NB4 (cell line): ENCODE measurements at places on chromosomes 13 and 19.

GRCh38 chr13:111324736-111325135, 4.3 kb downstream of the TEX29 start:
- DNase-seq = no peak

DNA sequence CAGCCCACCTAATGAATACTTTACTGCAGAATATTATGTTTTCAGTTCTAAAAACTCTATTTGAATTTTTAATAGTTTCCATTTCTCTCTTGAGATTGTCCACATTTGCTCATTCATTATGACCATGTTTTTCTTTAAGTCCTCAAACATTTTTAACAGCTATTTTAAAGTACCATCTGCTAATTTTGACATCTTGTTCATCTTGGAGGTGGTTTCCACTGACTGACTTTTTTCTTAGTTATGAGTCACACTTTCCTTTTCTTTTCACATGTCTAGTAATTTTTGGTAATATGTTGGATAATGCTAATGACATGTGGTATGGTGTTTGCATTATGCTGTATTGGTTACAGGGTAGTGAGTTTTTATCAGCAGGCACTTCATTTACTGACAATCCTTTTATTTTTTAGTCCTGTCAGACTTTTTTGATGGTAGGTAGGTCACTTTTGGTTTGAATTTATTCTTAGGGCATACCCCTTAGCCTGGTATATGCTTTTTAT, 15.4 kb upstream of the ESD start:
- DNase-seq = no peak

DNA sequence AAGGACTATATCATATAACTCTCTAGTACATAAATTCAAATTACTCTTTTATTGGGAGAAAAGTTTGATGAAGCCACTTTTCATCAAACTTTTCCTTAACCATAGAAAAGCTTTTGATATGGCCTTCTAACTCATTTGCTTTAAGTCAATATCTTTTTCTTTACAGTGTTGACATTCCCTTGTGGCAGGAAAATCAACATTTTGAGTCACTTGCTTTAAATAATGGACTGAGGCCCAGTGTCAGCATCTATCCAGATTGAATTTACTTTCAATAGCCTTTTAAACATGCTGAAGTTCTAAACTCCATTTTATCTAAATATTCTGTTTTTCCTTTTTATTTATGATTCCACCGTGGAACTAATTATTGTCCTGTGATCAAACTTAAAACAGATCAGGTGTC, 62.7 kb downstream of the PCDH9 start:
- no peak for DNase-seq

GRCh38 chr19:16193466-16193865, 4.2 kb upstream of the AP1M1 start:
- no peak for DNase-seq

GRCh38 chr19:38569368-38569983, 48.3 kb downstream of the MAP4K1 start:
- DNase-seq = no peak

GRCh38 chr13:63605403-63605802, 2189.8 kb upstream of the PCDH20 start:
- DNase-seq = no peak

GRCh38 chr19:46369817-46370216, 22.9 kb downstream of the PPP5C start:
- DNase-seq = no peak

DNA sequence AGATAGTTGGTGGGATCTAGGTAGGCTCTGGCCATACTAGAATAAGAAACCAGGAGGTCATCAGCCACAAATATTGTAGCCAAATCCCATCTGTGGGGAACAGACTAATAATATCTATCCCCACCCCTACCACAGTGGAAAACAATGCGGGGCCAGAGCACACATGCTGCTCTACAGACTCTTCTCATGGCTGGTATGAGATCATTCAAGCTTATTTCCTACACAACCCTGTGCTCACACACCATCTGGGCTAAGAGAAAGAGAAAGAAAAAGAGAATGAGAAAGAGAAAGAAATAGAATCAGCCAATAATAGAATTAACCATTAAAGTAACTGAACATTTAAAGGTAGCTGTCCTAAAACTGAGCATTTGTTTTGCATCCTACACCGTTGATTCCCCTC, 1268.4 kb upstream of the SPRY2 start:
- no peak for DNase-seq

DNA sequence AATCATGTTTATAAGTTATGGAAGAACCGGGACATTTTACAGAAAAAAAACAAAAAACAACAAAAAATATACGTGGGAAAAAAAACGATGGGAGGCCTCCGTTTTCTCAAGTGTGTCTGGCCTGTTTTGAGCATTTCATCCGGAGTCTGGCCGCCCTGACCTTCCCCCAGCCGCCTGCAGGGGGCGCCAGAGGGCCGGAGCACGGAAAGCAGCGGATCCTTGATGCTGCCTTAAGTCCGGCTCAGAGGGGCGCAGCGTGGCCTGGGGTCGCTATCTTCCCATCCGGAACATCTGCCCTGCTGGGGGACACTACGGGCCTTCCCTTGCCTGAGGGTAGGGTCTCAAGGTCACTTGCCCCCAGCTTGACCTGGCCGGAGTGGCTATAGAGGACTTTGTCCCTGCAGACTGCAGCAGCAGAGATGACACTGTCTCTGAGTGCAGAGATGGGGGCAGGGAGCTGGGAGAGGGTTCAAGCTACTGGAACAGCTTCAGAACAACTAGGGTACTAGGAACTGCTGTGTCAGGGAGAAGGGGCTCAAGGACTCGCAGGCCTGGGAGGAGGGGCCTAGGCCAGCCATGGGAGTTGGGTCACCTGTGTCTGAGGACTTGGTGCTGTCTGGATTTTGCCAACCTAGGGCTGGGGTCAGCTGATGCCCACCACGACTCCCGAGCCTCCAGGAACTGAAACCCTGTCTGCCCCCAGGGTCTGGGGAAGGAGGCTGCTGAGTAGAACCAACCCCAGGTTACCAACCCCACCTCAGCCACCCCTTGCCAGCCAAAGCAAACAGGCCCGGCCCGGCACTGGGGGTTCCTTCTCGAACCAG, 1.8 kb upstream of the APOE start:
- peak; percentile 74 for DNase-seq

DNA sequence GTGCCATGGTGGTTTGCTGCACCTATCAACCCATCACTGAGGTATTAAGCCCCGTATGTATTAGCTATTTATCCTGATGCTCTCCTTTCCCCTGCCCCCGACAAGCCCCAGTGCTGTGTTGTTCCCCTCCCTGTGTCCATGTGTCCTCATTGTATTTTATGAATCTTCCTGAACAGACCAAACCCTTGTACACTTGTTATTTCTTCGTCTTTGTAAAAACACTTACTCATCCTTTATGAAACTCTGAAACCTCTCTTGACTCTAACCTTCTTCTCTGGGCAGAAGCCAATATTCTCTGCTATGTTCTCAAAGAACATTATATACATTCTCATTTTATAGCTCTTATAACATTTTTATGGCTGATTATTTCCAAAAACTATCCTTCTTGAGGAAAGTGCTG, 746.9 kb downstream of the EFNB2 start:
- no peak for DNase-seq

- DNase-seq = peak; percentile 93
Observed at GRCh38 chr13:51645154-51645650, 60.9 kb downstream of the WDFY2 start.

DNA sequence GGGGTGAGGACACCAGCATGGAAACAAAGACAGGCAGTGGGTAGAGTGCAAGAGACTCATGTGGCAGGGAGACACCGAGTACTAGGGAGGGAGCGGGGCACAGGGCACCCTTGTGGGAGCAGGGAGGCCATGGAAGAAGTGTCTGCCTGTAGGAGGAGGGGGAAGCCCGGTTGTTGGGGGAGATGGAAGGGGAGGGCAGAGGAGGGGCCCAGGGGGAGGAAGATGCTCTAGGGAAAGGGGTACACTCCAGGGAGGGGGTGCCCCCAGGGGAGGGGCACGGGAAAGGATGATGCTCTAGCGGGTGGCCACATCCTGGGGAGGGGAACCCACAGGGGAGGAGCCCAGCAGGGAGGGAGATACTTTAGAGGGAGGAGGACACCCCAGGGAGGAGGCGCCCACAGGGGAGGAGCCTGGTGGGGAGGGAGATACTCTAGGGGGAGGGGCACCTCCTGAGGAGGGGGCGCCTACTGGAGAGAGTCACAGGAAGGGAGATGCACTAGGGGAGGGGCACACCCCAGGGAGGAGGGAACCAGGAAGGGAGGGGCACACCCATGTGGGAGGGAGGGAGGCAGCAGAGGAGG, 24.9 kb downstream of the CPAMD8 start:
- DNase-seq = peak; percentile 87
